ENCODE measurements at places on chromosomes 1 and 21.

DNA sequence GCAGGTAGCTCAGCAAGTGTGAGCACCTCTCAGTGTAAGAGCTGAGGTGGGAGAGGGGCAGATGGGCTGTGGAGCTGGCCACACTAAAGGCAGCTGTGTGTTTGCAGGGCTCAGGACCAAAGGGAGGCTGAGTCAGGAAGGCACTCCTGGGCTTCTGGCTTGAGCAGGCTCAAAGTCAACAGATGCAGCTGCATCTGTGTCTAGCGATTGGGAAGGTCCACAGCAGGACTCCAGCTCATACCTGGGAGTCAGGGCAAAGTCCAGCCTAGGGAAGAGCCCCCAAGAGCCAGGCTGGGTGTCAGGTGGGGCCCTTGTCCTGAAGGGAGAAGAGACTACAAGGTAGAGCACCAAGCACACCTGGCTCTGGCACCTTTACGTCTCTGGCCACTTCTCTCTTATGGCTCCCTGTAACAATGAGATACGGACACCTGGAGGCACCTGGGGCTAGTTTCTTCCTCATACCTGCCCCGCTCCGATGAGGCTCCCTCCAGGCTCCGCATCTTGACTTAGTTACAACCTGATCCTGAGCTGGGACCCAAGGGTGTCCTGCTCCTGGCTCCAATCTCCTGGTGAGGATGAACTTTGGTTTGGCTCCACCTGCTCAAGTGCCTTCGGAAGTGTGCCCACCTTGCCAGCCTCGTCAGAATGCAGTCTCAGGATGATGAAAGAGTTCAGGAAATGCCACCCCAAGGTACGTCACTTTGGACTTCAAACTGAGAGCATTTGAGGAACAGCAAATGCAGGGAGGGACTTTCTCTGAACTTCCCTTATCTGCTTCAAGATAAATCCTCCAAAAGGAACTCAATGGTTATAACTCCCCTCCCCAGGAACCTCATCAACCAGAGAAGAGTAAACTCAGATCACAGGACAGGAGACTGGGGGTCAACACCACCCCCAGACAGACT lies 21.5 kb upstream of the SLC2A1 start:
- no peak for DNase-seq

DNA sequence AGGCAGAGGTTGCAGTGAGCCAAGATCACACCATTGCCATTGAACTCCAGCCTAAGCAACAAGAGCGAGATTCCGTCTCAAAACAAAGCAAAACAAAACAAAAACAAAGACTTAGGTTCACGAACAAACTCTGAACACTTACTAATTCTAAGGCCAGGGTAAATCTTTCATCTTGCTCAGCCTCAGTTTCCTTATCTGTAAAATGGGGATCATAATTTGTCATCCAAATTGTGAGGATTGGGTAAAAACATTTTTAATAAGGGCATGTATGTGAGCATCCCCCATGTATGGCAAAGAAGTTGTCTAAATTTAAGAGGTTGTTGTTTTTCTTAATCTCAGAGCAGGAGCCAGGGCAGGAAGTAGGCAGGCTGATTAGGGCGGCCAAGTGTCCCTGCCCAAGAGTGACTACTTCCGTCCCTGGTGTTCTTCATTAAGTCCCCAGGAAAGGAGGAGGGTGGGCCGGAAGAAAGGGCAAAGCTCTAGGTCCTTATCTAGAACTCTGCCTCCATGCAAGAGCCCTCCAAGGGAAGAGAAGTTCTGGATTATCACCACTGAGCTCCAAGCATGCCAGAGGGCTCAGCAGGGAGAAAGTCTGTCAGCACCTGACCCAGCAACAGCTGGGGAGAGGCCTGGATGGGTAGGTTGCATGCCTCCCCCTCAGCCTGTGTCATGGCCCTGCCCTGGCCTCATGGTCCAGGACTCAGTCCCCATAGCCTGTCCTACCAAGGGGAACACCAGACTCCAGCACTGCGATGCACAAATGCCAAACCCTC lies 49.9 kb upstream of the CLIC4 start:
- no peak for DNase-seq

GRCh38 chr21:43362321-43362791 lies 64.6 kb downstream of the SIK1 start:
- DNase-seq = no peak

DNA sequence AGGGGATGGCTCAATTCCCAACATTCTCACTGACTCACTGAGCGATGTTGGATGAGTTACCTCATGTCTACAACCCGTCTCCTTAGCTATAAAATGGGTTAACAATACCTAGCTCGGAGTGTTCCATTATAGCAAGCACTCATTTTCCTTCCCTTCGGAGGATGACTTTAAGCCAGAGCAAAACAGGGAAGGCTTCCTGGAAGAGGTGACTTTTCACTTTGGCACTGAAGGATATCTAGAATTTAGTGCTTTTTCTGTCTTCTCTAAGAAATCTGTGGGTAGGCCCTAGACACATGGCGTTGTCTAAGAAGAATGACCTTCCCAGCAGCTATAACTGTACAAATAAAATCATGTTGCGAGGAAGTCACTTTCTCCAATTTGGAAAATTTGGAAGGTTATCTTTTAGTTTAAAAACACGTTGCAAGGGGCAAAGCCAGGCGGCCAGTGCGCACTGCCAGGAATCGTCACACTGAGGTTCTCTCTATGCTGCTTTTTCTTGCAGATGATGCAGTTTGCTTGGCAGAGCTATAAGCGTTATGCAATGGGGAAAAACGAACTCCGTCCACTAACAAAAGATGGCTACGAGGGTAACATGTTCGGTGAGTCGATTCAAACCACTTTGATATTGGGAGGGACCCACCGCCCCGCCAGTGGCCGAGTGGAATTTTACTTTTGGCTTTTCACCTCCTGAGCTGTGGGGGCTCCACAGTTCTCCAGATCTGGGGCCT lies 69.5 kb downstream of the MAN1C1 start:
- DNase-seq = no peak

DNA sequence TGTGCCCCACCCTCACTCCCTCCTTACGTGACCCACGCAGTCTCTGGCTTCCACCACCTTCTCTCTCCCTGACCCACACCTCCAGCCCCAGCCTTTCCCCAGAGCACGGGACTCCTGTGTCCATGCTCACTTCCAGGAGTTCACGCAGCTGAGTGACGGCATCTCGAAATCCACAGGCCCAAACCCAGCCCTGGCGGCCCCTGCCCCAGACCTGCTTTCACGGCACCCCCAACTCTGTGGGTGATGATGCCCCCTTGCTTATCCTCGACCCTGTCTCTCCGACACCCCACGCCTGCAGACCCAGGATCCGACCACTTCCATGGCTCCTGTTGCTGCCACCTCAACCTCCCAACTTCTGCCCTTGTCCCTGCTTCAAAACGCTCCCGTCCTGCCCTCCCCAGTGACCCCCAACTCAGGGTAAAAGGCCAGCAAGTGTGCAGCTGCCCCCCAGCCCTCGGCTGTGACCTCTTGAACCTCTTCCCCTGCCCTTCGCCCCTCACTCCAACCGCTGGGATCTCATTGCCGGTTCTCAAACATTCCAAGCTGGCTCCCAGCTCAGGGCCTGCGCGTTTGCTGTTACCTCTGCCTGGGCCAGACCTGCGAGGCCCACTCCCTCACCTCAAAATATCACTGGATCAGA lies 30.4 kb upstream of the LAPTM5 start:
- DNase-seq = no peak

- no peak for DNase-seq
These were observed 33.5 kb downstream of the ODR4 start for GRCh38 chr1:186409091-186409490.

DNA sequence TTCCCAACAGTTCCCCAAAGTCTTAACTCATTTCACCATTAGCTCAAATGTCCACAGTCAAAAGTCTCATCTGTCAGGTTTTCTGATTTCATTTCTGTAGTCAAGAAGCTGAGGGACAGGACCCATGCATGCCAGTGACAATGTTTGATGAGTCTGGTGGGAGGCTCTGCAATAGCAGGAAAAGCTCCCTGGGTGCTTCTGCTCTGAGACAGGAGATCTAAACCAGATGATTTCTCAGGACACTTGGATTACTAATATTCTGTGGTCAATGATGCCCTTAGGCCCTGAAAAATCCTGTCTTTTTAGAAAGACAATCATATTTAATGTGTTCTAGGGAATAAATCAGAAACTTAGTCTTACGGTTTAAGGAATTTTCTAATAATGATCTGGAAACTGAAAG lies 56.4 kb downstream of the PCBP3 start:
- DNase-seq = no peak

DNA sequence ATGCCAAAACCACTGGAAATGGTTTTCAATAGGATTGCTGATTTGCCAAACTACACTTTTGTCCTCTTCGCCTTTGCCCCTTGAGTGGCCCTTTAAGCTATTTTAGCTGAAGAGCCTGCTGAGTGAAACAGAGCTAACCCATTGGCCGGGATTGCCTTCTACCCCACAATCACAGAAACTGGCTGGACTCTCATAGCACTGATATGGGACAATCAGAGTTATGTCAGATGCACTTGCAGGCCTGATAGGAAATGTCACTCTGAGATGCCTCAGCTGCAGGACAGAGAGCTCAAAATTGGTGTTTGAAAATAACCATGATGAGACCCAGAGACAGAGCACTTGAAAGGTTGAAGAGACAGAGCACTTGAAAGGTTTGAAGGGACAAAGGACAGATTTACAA lies 354.4 kb downstream of the BRINP2 start:
- DNase-seq = no peak

- no peak for DNase-seq
These were observed 1145.3 kb upstream of the B3GALT2 start for GRCh38 chr1:194331758-194332157.

GRCh38 chr1:40648928-40649591 lies 16.4 kb downstream of the RIMS3 start:
- no peak for DNase-seq

DNA sequence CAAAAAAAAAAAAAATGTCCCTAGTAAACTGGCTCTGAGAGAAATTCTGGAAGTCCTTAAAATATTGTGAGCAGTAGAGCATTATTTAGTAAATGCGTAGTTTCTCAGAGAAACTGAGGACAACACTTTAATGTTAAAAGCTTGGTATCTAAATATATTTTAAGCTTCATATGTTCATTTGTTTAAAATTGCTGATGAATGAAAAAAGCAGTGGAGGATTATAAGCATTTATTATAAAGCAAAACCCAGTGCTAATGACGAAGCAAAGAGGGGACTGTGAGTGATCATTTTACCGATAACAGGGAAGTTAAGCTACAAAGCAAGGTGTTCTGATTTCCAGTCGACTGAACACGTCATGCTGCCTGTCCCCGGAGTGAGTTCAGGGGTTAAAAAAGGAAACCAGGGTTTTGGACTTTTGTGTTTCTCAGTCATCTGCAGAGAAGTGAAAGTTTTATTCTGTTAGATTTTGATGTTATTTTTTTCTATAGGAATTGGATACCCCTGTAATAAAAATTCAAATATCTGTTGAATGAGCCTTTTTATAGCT lies 64.5 kb upstream of the SCCPDH start:
- DNase-seq = no peak

- DNase-seq = no peak
These were observed 81.7 kb downstream of the AXDND1 start for GRCh38 chr1:179447489-179447888.

- no peak for DNase-seq
These were observed 8.8 kb upstream of the KCNC4 start for GRCh38 chr1:110201157-110201825.

GRCh38 chr1:87132284-87132870 lies 196.3 kb upstream of the LMO4 start:
- DNase-seq = no peak

DNA sequence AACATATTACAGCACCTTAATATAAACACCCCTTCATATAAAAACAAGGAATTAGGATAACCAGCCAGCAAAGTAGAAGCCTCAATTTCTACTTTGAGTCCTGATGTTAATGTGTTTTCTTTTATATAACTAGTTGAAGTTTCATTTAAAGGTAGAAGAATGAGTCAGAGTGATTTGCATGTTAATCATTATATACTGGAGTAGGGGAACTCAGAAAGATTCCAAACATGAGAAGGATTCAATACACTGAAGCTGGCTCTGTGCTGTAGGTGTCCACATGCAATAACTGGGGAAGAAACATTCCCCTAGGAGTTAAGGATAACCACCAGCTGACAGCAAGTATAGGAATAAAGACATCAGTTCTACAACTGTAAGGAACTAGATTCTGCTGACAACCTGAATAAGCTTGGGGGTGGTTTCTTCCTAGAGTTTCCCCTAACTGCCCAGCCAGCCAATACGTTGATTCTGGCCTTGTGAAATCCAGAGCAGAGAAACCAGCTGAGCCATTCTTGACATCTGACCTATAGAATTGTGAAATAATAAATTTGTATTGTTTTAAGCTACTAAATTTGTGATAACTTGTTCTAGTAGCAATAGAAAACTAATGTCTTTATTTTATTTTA lies 33.4 kb upstream of the RNPC3 start:
- DNase-seq = no peak

GRCh38 chr1:25530186-25531081 lies 13.0 kb upstream of the LDLRAP1 start:
- no peak for DNase-seq

GRCh38 chr1:17513131-17513530 lies 26.4 kb upstream of the ARHGEF10L start:
- DNase-seq = no peak

DNA sequence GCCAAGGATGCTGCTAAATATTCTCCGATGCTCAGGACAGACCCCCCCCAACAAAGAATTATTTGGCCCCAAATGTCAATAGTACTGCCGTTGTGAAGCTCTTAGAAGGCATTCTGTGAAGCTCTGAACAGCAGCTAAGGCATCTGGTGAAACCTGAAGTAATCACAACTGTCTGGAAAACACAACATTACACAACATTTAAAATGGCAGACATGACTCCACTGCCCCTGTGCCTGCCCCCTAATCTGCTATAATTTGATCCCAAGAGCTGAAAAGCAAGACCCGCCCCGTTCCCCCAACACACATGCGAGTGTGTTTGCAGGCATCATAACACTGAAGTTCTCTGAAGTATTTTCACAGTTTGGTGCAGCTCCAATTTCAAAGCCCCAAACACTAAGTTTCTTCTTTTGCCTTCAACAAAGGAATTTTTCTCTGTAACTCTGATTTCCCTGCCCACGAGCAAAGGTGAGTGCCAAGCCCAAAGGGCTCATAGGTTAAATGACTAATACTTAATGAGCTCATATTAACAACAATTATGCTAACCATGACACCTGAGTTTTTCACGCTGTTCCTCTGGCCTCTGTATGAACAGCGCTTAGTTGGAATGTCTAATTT lies 129.2 kb downstream of the CLIC6 start:
- no peak for DNase-seq

- DNase-seq = no peak
These were observed 1267.8 kb downstream of the PLA2G4A start for GRCh38 chr1:188096521-188096920.

DNA sequence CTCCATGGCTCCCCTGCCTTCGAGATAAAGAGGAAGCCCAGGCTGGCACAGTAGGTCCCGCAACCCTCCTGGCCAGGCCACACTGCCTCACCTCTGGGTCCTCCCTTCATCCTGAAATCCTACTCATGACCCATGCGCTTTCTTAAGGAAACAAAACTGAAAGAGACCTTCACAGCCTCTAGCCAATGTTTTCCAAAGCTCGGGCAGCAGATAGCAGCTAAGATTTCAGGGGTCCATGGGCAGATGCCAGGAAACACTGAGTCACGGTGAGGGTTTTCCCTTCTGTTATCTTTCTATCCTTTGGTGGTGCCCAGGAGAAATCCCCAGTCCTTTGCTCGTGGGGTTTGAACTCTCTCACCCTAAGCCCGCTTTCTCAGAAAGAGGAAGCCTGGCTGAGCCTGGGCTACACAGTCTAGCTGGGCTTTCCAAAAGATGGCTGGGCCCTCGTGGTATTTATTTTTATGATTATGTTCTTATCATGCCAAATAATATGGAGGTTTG lies 26.6 kb downstream of the TTC39A start:
- no peak for DNase-seq
